ENCODE measurements at places on chromosomes 6 and 20.

GRCh38 chr6:116397914-116398313 is 27.2 kb downstream of the DSE start:
- DNase-seq, result no peak

GRCh38 chr6:105431226-105431625 is 28.3 kb upstream of the PREP start:
- DNase-seq, result peak; percentile 57

- no peak for DNase-seq
Measured at GRCh38 chr6:51322505-51322904, 503.8 kb downstream of the TFAP2B start.

GRCh38 chr6:92364948-92365541 is 1054.3 kb downstream of the EPHA7 start:
- no peak for DNase-seq

GRCh38 chr6:20325641-20326421 is 75.8 kb upstream of the E2F3 start:
- no peak for DNase-seq

- DNase-seq, result no peak
Measured at GRCh38 chr6:147855803-147856482, 347.5 kb downstream of the SAMD5 start.

DNA sequence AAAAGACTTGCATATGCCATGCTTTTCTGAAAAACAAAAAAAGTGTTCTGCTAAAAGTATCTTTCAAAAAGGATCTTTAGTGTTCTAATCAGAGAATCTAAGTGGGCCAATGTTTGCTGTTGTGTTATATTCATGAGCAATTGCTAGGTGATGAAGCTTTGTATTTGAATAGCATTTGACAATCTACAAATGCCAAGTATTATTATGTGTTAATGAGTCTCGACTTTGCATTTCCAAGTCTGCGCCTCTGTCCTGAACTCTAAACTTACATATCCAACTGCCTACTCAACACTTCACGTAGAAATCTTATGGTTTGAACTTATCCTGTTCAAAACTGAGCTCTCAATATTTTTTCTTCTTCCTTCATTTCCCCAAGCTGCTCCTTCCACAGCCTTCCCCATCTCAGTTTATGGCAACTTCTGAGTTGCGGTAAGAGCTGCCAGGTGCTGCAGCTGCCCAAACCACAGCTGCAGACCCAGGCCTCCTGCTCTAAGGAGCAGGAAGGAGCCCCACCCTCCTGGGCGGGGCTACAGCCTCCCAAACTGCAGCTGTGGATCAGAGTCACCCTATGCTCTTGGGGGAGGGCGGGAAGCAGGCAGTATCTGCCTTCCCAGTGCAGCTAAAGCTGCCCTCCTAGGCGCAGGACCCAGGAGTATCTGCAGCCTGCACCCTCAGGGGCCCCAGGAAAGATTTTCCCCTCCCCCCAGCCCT is 16.7 kb upstream of the MAK start:
- DNase-seq, result no peak

DNA sequence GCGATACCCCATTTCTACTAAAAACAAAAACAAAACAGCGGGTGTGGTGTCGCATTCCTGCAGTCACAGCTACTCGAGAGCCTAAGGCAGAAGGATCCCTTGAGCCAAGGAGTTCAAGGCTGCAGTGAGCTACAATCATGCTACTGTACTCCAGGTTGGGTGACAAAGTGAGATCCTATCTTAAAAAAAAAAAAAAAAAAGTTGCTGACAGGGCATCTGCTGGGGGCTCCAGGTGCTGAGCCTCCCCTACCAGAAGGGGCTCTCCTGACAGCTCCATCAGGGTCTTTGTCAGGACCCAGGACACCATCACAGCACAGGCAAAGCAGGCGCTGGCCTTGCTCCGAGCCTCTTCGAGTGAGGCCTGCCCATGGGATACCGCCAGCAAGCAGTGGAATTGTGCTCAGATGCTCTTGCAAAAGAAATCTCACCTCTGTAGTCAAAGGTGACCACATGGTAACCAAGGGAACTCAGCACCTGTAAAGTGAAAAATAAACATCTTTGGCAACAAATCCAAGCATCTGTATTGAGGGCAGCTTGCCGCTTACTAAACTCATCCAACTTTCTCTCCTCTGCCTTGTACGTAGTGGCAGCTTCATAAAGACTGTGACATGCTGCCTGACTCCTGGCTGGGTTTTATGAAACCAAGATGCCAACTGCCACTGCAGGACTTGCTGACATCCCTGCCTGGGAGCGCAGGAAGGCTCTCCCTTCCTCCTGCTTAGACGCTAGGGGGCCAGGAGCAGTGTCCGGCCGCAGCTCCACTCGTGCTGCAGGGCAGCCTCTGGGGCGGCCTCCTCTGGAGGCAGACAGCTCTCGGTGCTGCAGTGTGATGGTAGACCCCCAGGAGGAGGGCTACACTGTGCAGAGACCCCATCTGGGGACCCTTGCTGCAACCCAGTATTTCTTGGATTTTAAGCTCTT is 66.9 kb downstream of the PYGB start:
- peak; percentile 37 for DNase-seq

DNA sequence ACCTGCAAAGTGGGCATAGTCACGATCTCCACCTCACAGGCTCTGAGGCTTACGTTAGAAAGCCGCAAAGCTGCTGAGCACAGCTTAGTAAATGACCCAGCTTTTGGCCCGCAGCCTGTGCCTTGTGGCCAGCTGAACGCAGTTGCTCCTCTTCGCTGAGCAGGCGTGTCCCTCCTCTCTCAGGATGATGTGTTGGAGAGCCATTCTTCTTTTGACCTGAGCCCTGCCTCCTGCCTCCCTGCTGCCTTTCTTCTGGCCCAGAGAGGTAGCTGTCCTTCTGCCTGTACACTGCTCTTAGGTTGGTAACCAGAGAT is 47.6 kb upstream of the MYL9 start:
- DNase-seq, result peak; percentile 70

DNA sequence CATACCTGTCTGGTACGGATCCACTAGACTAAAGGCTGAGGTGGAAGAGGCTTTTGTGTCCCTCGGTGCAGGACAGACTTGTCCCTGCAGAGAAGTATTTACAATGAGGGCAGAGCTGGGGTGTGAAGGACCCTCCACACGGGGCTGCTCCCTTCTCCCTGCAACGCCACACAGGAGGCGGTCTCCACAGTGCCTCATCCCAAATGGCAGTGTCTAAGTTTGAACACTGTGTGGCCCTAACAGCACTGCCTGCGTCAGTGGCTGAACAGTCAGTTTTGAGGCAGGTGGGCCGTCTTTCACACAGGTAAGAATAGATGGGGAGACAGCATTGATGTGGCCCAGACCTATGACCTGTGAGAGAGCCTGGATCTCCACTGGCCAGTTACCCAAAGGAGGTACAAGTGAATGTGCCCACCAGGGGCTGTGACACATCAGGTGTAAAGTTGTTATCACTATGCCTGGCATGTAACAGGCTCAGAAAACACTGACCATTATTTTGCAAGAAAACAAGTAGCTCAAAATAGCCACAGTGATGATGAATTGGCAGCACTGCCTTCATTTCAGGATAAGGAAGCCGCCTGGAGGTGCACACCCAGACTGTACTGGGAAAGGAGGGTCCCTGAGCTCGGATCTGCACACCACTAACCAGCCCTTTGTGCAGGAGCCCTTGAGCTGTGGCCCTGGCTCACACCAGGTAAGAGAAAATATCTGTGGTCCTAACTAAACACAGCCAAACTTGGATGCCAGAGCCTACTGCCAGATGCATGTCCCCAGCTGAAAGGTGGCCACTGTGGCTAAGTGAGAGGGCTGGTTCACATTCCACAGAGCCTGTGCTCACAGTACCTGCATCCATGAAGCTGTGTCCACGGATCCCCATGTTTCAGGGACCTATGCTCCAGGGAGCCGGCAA is 246.7 kb downstream of the DLL1 start:
- no peak for DNase-seq

DNA sequence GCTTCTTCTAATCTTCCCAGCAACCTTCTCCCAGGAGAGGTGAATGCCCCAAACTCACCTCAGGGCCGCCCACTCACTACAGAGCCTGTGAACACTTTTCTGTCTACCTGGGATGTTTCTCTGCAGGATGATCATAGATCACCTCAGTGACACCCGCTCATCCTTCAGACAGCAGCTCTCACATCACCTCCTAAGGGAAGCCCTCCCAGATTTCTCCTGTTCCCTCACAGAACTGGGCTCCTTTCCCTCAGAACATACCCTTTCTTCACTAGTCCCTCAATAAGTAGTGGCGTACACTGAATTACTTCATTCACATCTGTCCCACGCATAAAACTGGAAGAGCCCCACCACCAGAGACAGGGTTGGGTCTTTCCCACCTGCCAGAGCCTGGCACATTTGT is 57.8 kb downstream of the CDK5RAP1 start:
- DNase-seq, result no peak

GRCh38 chr6:80548532-80548931 is 442.1 kb downstream of the BCKDHB start:
- no peak for DNase-seq

- DNase-seq, result no peak
Measured at GRCh38 chr20:3898639-3899038, 9.5 kb downstream of the PANK2 start.

GRCh38 chr6:90545448-90545847 is 41.4 kb downstream of the MAP3K7 start:
- DNase-seq, result no peak

- no peak for DNase-seq
Measured at GRCh38 chr6:159819932-159820640, 20.0 kb downstream of the PNLDC1 start.

- DNase-seq, result no peak
Measured at GRCh38 chr20:45248609-45249008, 5.8 kb downstream of the SLPI start.
